ENCODE measurements at places on chromosomes 3 and 15.

DNA sequence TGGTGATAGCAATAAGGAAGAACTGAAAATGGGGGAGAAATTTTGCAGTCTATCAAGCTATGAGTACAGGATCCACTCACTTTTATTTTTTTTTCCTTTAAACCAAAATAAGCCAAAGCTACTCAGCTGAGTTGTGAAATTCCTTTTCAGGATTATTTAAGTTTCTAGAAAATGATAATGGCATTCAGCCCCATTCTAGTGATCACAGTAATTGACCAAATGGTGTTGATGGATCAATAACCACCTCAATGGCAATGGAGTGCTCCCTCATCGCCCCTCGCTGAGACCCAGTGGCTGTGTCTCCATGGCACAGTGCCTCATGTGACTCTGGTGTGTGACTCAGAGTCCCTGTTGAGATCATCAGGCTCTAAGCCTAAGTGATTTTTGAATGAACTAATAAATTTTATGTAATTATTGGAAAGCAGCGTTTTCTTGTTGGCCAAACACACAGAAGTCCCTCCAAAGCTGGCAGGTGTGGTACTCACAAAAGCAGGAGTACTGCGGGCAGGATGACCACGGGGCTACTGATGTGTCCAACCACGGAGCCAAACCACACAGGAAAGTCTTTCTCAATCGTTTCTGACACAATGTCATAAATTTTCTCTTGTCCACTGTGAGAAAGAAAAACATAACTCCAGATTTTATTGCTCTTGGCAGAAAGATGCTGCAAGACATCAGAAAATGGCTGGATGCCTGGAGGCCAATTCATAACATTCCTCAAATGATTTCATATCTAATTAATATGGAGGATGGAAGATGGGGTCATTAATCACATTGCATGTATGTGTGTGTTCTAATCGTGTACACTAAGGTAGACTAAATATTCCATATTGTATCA is 14.4 kb upstream of the STARD5 start:
- no peak for DNase-seq

GRCh38 chr3:121529308-121529707 is 16.5 kb downstream of the POLQ start:
- no peak for DNase-seq

GRCh38 chr3:127038466-127038865 is 55.6 kb downstream of the PLXNA1 start:
- DNase-seq: no peak

DNA sequence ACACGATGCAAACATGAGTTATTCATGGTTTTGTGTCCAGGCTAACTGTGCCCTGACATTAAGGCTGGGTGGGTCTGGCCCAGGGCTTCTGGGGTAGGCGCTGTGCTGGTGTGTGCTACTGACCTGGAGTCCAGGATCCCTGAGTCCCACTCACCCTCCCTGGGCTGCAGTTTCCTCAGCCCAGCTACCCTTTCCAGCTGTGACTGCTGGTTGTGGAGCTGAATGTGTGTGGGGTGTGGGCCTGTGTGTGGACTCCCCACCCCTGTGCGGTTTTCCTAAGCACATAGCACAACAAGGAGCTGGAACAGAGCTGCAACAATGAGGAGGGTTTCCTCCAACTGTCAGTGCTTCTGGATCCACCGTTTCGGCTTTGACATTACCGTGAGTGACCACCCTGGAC is 38.0 kb downstream of the SMAD3 start:
- no peak for DNase-seq

DNA sequence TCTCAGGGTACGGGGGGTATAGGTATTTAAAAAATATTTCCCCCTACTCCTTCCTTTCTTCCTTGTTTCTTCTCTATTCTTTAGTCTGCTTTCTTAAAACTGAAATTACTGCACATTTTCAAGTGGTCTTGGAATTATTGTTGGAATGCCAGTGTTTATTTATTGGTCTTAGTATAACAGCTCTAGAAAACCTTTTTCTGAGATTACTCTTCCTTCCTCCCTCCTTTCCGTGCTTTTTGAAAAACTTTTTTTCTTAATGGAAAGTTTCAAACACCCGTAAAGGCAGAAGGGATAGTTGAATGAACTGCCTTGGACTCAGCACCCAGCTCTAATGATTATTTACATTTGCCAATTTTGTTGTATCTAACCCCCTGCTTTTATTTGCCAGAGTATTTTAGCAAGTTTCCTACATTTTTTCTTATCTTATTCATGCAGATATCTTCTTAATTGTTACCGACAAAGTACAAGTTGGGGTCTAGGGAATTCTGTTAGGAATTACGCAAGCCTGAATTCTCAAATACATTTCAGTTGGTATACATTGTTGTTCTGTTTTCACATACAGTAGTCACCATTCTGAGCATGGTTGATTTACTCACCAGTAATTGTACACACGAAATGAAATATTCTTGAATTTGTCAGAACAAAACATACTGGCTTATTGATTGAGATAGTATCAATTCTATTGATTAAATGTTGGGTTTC is 36.2 kb downstream of the KAT2B start:
- no peak for DNase-seq

- DNase-seq: no peak
Measured at GRCh38 chr3:124847051-124847450, 40.1 kb downstream of the ITGB5 start.

DNA sequence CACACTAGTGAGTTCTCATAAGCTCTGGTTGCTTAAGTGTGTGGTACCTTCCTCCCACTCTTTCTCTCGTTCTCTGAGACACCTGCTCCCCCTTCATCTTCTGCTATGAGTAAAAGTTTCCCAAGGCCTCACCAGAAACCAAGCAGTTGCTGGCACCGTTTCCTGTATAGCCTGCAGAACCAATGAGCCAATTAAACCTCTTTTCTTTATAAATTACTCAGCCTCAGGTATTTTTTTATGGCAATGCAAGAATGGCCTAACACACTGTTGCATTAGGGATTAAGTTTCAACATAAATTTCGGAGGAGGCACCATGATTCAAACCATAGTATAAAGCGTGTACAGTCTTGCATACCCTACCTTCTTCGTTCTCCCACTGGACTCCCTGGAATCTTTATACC is 252.3 kb upstream of the CHRM5 start:
- DNase-seq: no peak

DNA sequence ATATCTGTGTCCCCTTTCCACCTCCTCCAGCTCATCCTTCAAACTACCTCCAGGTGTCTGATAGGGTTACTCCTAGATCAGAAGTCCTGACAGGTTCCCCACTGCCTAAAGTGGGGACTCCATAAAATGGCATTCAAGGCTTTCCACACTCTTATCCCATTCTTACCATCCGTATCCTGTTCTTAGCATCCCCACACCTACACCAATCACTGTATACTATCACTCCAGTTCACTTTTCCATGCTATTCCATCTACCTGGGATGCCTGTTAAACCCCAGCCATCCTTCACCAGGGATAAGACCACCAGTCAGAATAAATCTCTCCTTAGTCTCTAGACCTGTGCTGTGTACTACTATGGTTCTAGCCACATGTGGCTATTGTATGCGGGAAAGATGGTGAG is 19.1 kb downstream of the SSR3 start:
- DNase-seq: no peak

DNA sequence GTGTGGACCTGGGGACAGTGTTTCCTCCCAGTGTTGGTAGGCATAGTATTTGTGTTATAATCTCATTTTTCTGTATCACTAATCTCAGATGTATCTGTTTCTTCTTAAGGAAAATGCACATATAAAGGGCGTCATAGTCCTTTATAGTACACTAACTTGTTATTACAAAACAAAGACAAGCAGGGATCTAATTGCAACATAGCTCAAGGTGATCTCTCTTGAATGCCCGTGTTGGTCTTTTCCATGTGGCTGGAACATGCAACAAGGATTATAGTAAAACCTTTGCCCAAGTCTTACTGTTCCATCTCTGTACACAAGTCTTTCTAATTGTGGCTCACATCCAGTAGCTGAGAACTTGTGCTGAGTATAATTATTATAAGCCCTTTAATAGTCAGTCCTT is 3.5 kb upstream of the GPR87 start:
- DNase-seq: no peak

DNA sequence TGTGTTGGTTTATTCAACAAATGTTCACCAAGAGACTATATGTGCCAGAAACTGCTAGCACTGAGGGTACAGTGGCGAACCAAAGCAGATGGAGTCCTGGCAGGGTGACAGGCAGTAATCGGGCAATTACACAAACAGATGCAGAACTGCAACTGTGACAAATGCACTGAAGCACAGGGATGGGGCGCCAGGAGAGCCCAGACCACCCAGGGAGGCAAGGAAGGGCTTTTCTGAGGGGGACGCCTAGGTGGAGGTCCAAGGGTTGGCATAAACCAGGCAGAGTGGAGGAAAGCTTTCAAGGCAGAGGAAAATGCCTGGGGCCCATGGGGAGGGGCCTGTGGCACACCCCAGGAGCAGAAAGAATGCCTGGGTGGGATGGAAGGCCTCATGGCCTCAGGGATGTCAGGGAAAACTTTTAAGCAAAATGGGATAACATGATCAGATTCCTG is 5.5 kb downstream of the DIS3L start:
- no peak for DNase-seq

DNA sequence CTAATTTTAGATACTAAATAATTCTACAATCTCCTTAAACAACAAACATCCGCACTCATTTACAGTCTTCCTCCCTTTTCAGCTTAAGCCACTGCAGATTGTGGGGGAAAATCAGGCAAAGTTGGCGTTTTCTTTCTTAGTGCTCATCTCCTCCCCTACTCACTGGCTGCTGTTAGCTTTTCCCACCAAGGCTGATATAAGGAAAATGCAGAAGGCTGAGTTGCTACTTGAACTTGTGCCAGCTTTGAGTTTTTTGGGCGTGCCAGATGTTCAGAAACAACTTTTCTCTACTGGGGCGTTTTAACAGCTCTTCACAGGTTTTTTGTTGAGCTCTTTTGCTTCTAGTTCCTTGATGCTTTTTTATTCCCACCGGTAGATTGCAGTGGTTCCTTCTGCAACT is 222.0 kb downstream of the PYDC2 start:
- no peak for DNase-seq

GRCh38 chr15:55990516-55990915 is 2.9 kb downstream of the NEDD4 start:
- DNase-seq: no peak

DNA sequence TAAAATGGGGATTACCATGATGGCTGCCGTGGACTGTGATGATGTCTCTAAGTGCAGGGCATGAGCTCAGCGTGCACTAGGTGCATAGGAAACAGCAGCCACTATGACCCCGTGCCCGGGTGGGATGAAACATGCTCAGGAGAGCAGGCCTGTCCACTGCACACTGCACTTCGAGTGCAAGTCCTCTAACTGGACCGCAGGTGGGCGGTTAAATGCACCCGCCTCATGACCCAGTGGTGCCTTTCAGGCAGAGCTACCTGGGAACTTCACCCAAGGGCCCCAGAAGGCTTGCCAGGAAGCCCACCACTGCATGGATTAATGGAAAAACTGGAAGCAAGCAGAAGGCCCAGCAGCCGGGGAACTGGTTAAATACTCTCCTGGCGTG is 34.0 kb downstream of the PRKCD start:
- DNase-seq: no peak

DNA sequence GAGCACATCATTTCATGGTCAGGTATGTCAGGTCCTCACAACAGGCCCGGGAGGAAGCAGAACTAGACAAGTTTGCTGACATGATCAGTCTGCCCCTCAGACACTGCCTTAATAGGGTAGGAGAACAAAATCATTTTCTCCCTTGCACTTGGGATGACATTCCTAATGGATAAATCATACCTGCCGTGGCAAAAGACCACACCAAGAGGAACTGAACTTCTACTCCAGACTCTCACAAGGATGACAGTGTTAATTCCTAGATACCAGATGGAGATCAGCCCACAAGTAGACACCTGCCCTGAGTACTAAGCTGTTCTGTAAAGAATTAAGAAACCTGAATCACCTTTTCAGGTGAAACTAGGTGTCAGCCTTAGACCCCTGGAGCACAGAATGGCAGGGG is 19.5 kb downstream of the SIAH2 start:
- DNase-seq: no peak

Measured in substantia nigra (tissue), 51 donors.